ENCODE measurements at places on chromosomes 2 and 18.

- DNase-seq, result no peak
These were observed 789.7 kb upstream of the SLC39A10 start for GRCh38 chr2:194867328-194867727.

GRCh38 chr2:27060323-27060722 is 8.9 kb downstream of the AGBL5 start:
- no peak for DNase-seq

DNA sequence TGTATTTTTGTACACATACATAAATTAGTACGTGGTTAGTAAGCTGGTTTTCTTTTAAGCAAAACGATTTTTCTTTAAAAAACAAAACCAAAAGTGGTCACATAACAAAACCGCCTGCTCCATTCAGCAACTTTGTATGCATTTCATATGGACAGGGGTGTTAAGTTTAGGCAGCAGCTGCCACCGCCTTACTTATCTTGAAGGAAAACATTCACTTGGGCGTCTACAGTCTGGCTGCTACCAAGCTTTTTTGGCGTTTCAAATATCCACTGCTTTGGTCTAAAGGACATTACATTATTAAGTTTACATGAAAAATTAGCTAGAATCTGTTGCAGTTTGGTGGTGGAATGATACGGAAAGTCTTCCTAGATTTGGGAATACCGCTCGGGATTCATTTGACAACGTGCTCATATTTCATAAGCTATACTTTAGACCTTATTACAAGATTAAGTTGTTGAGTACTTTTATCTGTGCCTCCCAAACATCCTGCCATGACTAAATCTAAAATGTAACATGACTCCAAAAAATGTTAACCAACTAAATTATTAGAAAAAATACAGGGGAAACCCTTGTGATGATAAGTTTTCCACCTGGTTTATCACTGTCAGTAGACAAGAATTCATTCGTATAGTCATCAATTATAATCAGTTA is 214.8 kb downstream of the NEDD4L start:
- no peak for DNase-seq

GRCh38 chr2:173412628-173413027 is 58.0 kb downstream of the CDCA7 start:
- no peak for DNase-seq

DNA sequence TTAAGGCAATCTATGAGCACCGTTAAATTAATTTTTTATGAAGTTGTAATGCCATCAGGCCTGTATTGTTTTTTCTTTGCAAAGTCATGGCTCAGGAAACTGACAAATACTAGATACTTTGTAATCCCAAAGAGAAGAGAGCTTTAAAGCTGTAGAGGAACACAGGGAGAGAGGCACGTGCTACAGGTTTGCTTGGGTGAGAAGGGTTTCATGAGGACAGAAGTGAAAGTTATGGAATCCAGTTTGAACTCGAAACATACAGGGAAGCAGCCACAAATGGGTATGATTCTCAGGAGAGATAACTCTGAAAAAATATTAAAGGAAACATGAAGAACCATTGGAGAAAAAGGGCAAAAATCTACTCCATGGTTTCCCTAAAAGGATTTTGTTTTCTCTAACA is 49.8 kb downstream of the CYB5A start:
- DNase-seq, result no peak

GRCh38 chr18:74454279-74454751 is 2.8 kb downstream of the DIPK1C start:
- no peak for DNase-seq

- DNase-seq, result no peak
These were observed 4.4 kb downstream of the DLX2 start for GRCh38 chr2:172098287-172098649.

DNA sequence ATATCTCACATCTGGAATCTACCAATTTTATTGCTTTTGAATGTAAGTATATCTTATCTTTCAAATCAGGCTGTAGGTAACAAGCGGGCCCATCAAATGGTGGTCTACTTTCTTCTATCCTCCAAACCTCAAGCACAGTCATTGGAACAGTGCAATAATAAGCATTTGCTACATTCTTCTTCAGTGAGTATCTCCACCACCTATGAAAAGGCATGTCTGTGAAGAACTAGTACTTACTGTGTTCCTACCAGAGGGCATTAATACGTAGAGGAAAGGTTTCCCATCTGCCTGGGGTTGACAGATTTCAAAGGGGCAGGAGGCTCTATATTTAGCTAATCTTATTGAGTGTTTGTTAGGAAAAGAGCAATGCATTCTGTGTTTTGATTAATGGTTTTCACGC is 411.1 kb downstream of the NCKAP5 start:
- no peak for DNase-seq

GRCh38 chr2:42969231-42970150 is 177.1 kb upstream of the HAAO start:
- no peak for DNase-seq

DNA sequence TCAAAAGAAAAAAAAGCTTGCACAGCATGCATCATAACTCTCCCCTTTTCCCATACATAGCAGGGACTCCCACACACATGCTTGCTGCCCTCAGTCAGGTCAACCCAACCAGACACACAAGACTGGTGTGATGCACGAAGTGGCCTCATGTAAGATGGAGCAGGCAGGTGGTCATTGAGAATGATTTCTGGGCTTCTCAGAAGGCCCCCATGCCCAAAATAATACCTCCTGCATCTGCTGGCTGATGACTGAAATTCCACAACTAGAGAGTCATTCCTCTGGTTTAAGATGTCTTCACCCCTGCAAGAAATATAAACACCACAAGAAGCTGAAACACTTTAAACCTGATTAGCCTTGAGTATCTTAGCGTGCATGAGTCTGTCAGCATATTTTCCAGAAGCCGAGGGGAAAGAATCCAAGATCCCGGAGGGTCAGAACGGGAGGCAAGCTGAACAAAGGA is 131.1 kb downstream of the AFF3 start:
- DNase-seq, result no peak

- no peak for DNase-seq
These were observed 37.8 kb downstream of the VIT start for GRCh38 chr2:36734304-36734703.

GRCh38 chr2:50895041-50895440 is 136.9 kb downstream of the NRXN1 start:
- DNase-seq, result no peak

DNA sequence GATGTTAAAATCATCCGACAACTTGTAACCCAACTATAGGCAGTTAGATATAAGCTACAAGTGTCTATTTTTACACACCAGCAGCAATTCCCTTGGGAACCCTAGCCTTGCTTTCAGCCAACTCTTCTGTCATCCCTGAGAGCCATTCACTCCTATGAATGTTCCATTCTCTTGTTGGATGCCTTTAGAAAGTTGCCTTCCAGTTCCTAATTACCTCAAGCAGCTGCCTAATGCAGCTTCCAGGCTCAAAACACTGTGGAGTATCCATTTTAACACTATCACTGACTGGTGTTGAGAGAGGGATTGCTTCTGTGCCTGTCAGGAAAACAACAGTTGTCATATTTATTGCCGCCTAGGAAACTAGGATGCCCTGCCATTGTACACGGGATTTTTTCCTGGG is 402.0 kb upstream of the ACVR2A start:
- no peak for DNase-seq

GRCh38 chr2:239370403-239370802 is 30.4 kb downstream of the HDAC4 start:
- no peak for DNase-seq

DNA sequence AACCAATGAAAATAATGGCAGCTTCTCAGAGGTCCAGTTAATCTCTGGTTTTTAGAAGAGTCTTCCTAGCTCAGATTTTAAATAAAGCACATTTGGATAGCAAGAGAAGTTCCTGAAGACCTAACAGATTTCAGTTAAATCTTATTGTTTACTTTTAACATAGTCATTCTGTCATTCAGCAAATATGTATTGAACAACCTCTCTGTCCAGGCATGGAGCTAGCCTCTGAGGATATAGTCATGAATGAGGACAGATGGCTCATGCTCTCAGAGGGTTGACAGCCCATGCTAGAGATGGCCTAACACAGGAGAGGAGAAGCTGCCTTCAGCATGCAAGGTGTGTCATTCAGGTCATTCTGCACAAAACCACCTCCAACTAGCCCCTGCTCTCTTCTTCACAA is 6.2 kb downstream of the CCBE1 start:
- no peak for DNase-seq

DNA sequence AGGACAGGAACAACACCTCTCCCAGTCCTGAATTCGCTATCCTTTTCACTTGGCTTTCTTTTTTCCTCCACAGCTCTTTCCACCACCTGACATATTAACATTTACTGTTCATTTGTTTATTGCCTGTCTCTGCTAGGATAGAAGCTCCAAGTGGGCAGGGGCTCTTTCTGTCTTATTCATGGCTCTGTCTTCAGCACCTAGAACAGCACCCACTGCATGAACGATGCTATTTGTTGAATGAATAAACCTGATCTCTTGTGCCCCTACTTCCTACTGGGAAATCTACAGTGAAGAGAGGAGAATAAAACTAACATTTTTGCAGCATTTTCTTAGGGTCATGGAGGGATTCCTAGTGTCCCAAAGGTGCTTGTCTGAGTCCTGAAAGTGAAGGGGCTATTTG is 24.4 kb upstream of the GAREM2 start:
- DNase-seq, result no peak

DNA sequence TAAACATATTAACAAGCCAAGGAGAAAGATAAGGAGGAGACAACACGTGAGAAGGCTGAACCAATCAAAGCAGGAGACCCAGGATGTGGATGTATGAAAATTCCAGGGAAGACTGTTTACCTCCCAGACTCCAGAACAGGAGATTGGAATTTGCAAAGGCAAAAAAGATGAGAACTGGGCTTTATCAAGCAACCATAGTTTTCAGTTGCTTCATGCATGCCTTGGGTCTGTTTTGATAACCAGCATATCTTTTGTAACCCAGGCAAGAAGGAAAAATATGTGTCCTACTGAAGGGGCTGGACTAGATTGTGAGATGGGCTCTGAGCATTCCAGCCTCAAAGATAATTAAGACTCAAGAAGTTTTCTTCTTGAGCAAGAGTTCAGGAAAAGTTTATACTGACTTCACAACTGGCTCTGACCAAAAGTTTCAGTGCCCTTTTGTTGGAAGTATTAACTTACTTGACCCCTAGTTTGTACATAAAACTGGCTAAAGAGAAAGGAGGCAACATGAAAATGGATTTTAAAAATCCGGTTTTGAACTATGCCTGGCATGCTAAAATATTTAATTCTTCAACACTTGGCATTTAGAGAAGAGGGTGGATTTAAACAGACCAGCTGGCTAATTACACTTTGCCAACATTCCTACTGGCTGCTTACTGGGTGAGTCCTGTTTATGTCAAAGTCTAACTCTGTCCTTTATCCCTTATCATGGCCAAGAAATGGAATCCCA is 79.3 kb upstream of the CD28 start:
- DNase-seq, result no peak

GRCh38 chr2:31694444-31694843 is 113.7 kb upstream of the SRD5A2 start:
- no peak for DNase-seq

GRCh38 chr2:106614511-106615291 is 127.5 kb downstream of the CD8B2 start:
- no peak for DNase-seq

GRCh38 chr18:75393721-75394120 is 33.8 kb downstream of the SMIM21 start:
- no peak for DNase-seq
